ENCODE measurements at places on chromosomes 1 and 21.

GRCh38 chr1:164569241-164569640, 10.3 kb downstream of the PBX1 start:
- DNase-seq, result no peak

- DNase-seq, result no peak
These were observed 7.0 kb downstream of the DIP2A start for GRCh38 chr21:46465651-46466050.

DNA sequence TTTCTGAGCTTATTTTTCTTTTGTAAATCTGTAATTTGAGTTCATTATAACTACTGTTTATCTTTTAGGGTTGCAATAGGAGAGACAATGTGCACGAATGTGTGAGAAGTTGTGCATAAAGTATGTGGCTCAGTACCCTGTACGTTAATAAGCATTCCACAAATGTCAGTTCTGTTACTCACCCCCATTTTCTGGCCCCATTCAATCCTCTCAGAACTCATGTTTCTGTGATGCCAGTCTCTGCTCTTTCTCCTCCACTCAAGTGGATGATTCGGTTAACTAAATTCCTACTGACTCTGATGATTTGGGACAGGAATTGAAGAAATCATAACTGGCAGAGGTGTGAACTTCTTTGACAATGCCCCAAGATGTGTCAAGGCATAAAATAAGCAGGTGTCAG, 10.2 kb upstream of the DMRTB1 start:
- no peak for DNase-seq

DNA sequence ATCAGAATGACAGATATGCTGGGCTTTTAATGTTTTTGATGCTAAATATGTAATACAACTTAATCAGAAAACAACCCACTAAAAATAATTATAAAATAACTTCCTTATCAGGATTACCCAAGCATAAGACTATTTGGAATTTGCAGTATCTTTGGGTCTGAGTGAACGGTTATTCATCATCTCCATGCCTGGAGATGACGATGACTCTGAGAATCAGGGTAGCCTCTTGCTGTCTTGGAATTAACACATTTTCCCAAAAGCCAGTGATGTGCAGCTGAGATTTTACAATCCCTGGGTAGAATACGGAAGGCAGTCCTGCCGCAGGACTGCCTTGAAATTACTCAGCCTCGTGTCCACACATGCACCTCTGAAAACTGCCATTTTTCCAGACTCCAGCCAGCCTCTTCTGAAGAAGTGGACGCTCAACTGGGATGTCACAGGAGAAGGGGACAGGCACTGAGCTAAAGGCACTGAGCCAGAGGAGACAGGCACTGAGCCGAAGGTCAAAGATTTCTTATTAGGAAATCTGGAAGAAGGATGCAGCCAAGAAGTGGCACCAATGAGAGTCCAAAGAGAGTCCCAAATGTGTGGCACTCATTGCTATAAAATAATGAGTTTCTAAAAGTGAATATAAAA, 85.5 kb downstream of the PGBD5 start:
- no peak for DNase-seq

- DNase-seq, result no peak
These were observed 53.5 kb upstream of the CHODL start for GRCh38 chr21:18191139-18191538.

All from stimulated activated CD4-positive, alpha-beta T cell treated with anti-CD3 and anti-CD28 coated beads, Interleukin-15, amount 100 ng/mL, for 1 hour (primary cell).